ENCODE measurements at places on chromosomes 6 and 20.

DNA sequence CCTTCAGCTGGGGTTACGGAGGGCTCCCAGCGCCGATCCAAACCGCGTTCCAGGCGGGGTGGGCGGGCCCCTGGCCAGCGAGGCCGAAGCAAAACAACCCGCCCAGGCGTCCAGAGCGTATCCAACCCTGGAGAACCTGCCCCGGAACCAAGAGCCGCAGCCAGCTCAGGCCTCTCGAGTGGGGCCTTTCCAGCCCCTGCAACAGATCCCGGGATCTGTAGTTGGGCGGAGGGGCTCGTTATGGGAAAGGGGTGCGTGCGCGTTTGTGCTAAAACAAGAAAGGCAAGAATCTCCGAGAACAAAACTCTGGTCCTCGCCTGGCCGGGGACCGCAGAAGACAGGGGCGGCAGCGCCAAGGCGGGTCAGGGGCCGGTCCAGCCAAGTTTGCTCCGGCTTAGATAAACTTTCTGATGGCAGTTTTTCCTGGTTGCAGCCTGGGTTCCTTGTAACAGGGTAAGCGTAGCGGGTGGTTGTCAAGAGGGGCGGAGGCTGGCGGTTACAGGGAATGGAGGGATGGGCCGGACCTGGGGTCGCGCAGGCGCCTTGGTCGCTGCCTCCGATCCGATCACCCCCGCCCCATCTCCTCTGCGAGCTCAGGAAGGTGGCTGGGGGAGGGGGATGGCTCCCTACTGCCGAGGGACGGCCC, 448 bp upstream of the RIN2 start:
- no peak for DNase-seq

GRCh38 chr6:46029602-46030001, 13.9 kb upstream of the CLIC5 start:
- DNase-seq, result no peak

GRCh38 chr6:5813625-5814027, 193.1 kb downstream of the NRN1 start:
- no peak for DNase-seq

GRCh38 chr20:34892671-34893070, 16.3 kb downstream of the ACSS2 start:
- DNase-seq, result no peak

GRCh38 chr20:15742627-15743026, 830.6 kb downstream of the KIF16B start:
- DNase-seq, result no peak

DNA sequence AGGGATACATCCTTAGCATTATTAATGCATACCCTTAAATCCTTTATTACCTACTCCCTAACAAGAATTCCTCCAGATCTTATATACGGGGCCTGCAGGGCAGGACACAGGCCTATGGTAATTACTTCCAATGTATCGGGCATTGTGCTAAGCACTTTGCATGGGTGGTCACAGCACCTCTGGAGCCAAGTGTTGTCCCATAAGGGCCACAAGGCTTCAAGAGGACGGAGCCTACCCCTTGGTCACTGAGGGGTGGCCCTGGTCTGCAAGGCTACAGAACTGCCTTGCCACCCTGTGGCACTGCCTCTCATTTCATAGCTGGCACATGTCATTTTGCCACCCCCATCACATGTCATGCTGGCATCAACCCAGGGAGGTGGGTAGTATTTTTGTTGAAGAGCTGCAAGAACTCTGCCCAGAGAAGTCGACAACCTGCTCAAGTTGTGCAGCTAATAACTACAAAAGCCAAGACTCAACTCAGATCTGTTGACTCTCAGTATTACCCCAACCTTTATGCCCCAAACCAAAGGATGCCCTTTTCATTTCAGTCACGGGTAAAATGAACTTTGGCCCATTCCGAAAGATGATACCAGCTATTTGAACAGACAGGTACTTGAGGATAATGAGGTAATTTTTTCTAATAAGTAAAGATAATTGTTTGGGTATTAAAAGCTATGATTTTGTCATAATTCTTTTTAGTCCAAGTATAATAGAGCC, 144.1 kb upstream of the AKAP12 start:
- no peak for DNase-seq

- DNase-seq, result no peak
Observed at GRCh38 chr20:23396950-23397627, 24.2 kb downstream of the NAPB start.

DNA sequence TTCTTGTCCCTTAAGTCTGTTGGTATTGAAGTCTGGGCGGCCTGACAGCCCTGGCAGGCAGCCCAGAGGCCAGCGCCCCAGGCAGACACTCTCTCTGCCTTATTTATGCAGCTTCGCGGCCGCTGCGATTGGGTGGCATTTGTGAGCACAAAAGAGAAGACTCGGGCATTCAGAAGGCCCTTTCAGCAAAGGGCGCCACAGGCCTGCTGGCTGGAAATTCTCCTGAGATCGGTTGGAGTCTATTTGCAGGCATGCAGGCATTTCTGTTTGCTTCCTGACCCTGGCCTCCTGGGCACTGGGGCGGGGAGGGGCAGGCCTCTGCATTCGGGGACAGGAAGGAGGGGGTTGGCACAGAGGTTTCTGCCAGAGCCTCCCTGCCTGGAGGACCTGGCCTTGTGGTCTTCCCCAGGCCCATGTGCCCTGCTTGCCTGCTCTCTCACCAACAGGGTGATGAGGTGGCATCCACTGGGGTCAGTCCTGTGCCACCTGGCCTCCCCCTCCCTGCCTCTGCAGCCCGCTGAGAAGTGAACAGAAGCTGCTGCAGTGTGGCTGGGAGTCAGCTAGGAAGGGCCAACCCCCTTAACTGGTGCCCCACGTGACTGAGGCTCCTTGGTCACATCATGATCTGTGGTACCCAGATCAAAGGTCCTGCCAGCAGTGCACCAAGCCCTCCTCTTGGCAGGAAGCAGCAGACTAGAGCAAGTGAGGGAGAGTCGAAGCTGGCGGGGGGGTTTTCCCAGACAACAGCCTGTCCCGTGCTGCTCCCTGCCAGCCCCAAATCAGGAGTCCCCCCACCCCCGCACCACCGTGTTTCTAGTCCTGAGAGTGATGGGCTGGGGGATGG, 16.6 kb upstream of the CCDC167 start:
- peak; percentile 85 for DNase-seq

DNA sequence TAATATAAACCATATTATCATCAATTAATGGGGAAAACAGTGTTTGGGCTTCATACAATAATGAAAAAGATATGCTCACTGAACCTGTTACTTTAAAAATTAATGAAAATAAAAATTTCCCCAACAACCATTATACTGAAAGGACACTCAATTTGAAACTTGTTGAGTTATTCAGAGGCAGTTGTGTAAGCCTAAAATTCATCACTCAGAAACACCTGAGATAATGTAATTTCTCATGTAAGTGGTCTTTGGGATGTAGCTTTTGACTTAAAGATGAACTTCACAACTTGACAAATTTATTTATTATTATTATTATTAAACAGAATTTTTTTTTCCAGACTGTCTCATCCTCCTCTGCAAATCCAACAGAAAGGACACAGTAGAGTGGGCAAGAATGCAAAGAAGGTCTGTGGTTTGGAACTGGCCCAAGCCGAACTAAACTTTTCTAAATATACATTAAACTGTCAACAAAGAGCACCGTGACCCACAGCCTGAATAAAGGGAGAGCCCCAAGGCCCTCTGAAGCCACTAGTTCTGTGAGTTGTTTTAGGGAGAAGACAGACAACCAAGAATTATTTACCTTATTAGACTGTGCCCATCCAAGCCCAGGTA, 32.2 kb upstream of the HEY2 start:
- no peak for DNase-seq

GRCh38 chr6:133594652-133595110, 294.2 kb upstream of the TCF21 start:
- no peak for DNase-seq

- DNase-seq, result no peak
Observed at GRCh38 chr20:3011752-3012151, 31.7 kb upstream of the GNRH2 start.

- no peak for DNase-seq
Observed at GRCh38 chr6:35170166-35170565, 29.0 kb upstream of the TCP11 start.

GRCh38 chr6:36968266-36968977, 13.9 kb downstream of the PI16 start:
- DNase-seq, result no peak

GRCh38 chr20:43658723-43659419, 8.0 kb upstream of the MYBL2 start:
- no peak for DNase-seq

DNA sequence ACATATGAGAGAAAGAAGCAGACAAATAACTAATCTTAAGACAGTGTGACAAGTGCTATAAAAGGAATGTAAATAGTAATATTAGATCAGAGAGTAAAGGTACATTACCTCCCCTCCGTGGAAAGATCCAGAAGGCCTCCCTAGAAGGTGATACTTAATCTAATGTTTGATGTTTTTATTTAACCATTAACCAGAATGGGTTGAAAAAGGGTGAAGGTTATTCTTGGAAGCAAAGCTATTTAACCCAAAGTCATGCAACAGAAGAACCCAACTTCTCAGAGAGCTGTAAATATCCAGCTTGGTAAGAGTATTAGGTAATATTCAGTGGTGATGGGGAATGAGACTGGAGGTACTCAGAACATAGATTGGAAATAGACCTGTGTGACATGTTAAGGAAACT, 68.0 kb upstream of the HIVEP1 start:
- no peak for DNase-seq

DNA sequence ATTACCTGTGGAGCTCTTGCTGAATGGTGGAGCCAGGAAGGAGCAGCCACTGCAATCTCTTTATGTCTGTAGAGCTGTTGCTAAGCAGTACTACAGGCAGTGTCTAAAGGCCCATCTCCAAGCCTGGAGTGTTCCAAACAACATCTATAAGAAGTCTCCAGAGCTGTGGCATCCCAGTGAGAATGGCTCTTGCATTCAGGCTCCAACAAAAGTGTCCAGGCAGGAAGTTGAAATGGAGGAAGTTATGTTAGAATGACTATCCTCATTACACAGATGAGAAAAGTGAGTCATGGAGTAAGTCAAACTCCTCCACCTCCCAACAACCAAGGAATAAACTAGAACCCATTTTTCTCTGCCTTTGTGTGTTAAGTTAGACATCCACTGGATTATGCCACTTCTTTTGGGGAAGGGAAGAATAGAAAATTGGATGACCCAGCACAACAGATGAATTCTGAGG, 288.5 kb upstream of the STXBP5 start:
- no peak for DNase-seq

- no peak for DNase-seq
Observed at GRCh38 chr6:41652866-41653652, 14.8 kb downstream of the MDFI start.

DNA sequence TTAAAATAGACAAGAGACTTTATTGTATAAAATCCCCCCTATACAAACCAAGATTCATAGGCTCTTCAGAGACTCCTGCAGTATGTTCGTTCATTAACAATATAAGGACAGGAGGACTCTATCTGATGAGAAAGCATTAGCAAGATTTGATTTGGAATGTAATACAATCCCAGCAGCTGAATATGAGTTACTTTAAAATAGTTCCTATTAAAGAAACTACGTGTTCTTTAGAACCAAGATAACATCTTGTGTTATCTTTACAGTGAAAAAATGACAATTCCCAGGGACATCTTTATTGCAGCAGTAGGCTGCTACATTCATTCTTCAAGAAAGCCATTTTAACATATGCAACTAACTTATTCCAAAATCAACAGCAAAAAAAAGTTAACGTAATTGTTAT, 1360.1 kb upstream of the GJE1 start:
- DNase-seq, result no peak

DNA sequence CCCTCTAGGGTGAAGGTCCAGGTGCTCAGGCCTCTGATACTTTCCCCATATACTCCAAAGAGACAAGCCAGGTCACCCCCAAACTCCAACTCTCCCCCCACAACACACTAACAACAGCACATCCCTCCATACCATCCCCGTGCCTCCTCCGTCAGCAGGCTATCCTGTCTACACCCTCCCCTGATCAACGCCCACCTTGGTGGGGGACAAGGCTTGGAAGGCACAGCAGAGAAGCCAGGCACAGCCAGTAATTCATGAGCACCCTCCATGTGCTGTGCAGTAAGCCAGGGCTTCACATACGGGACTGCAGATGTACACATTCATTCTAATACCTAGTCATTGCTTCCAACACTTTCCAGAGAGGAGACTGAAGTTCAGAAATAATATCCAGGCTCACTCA, 57.6 kb downstream of the TRERF1 start:
- no peak for DNase-seq

DNA sequence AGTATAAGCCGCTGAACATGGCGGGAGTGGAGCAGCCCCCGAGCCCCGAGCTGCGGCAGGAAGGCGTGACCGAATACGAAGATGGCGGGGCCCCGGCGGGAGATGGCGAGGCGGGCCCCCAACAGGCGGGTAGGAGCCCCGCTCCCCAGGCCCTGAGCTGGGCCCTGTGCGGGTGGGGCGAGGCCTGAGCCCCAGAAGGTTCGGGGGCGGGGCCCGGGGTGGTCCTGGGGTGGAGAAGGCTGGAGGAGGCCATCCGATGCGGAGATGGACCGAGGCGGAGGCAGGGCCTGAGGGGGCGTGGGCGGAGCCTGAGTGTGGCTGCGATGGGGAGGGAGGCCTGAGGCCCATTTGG, 7.1 kb downstream of the L3MBTL1 start:
- no peak for DNase-seq

GRCh38 chr20:62118113-62119043, 3.9 kb upstream of the LSM14B start:
- DNase-seq, result no peak

- no peak for DNase-seq
Observed at GRCh38 chr6:37739618-37740017, 41.9 kb upstream of the MDGA1 start.

GRCh38 chr20:8133851-8134451, 1.9 kb downstream of the PLCB1 start:
- DNase-seq, result no peak

DNA sequence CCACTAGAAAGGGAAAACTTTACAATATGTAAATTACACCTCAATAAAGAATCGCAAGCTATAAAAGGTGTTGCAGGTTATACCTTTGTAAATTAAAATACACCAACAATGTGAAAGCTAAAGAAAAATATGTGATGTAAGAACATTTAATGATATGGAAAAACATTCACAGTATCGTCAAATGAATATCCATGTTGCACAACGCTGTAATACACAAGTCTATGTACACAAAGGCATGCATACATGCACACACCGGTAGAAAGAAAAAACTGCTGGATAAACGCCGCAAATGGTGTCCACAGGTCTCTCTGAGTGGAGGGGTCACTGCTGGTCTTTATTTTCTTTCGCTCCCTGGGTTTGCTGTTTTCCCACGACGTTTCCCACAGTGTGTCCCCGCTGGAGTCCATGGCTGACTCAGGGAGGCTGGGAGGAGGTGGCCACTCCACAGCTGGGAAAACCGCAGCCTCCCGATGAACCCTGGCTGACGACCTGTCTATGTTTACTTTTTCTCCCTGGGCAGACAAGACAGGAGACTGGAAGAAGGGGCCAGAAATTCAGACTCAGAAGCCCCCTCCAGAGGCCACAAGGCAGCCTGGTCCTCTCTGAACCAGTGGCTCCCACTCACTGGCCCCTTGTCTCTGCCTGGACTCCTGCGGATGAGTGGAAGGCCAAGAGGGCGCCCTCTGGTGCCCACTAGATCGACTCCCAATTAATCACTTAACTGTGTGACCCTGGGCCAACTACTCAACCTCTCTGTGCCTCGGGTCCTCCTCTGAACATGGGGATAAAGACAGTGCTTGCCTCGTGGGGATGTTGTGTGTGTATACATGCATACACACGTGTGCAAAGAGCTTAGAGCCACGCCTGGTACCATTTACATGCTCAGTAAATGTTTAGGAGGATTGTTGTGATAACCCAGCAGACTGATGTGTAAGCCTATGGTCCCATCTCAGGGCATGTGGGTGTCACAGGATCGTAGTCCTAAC, 12.8 kb upstream of the BPI start:
- DNase-seq, result no peak

Data from T-helper 17 cell (primary cell).